ENCODE measurements at places on chromosomes 11 and 22.
A peak's percentile ranks its signal among the peaks of the same experiment; 100 is the strongest.

DNA sequence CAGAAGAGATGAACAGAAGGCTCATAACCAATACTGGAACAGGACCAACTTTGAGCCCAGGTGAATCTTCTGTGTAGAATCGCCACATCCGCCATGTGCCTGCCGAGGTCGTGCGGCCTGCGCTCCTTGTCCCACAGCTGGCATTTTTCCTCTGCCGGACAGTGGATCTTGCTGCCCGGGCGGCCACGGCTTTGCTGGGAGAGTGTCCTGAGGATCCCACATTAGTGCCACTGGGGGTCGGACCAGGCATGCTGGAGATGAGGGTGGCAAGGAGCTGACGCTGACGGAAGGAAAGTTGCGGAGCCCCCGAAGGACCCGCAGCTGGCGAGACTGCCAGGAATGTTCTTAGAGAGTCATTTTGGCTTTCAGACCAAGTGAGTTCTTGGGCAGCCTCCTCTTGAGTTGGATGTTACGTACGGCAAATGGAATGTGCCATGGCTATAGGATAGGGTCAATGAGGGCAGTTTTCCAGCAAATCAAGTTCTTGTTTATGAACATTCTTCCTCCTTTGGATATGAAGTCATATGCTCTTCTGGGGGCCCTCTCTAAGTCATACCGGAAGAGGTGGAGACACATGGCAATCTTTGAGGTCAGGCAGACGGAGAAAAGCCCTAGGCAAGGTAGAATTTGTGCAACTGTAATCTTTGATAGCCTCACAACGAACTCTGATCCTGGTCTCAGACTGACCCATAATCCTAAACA, 57.4 kb upstream of the NUP160 start:
- no peak for DNase-seq

DNA sequence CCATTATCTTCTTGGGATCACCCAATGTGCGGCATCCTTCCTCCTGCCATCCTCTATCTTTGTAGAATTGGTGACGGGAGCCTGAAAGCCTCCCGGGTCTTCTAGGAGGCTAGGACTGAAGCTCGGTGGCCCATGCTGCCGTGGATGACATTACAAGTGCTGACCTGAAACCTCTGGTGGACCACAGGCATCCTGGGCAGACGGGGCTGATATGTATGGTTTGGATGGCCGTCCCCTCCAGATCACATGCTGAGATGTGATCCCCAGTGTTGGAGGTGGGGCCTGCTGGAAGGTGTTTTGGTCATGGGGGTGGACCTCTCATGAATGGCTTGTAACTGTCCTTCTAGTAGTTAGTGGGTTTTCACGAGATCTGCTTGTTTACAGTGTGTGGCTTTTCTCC, 1525.8 kb downstream of the BRD1 start:
- no peak for DNase-seq

- no peak for DNase-seq
Observed at GRCh38 chr11:42709216-42709615, 602.6 kb upstream of the API5 start.

GRCh38 chr22:20155330-20156041, 4.6 kb upstream of the CCDC188 start:
- DNase-seq: no peak

GRCh38 chr11:113894421-113894996, 10.1 kb upstream of the HTR3B start:
- no peak for DNase-seq

DNA sequence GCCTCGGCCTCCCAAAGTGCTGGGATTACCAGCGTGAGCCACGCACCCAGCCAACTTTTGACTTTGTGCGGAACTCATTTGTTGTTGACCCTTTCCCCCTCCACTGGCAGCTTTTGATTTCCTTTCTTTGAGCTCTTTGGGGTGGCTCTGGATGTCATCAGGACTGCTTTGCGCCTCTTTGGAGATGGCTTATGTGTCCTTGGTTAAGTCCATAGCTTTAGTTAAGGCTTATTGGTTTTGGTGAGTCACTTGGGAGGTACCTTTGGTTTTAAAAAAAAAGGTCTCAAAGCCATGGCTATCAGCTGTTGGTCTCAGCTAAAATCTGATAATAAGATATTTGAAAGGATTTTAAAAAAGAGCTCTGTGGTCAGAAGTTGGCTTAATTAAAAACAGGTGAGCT, 5.1 kb upstream of the ARSA start:
- DNase-seq: no peak

DNA sequence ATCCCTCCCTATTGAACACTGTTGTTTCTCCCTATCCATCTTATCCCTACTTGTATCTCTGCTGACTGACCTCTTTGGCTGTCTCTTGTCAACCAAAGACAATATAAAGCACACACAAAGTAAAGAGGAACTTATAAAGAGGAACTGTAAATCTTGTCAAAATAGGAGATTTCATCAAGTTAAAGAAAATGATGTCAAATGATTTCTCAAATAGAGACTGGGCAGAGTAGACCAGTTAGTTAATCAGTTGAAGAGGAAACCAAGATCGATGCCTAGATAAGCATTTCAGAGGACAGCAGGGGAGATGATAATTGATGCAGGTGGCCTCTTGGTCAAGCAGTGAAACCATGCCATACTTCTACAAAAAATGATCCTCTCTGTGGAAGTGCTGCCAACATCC, 22.7 kb downstream of the KCNQ1OT1 start:
- DNase-seq: no peak

- DNase-seq: no peak
Observed at GRCh38 chr22:45317551-45318167, 7.9 kb downstream of the FAM118A start.

- DNase-seq: no peak
Observed at GRCh38 chr22:19959043-19959586, 17.5 kb upstream of the TXNRD2 start.

GRCh38 chr22:37386441-37386840, 40.8 kb downstream of the ELFN2 start:
- DNase-seq: no peak

DNA sequence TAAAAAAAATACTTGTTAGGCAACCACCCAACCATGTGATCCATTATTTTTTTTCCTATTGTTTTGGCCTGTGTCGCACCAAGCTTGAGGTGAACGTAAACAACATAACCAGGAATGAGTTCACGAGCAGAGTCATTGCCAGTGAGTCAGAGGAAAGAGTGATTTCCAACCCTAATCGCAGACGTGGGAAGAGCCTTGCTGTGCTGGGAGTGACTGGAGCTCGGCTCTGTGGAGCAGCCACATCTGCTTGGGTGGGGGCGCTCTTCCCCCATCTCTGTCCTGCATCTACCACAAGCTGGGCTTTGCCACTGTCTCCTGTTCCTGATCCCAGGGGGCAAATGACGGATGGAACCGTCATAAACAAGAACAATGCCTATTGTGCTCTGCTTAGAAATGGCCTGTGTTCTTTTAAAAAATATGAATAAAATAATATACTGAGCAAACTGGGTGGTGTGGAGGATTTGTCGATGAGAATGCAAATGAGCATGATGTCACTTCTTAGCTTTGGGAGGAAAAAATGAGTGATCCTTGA, 210.0 kb downstream of the KIRREL3 start:
- no peak for DNase-seq

DNA sequence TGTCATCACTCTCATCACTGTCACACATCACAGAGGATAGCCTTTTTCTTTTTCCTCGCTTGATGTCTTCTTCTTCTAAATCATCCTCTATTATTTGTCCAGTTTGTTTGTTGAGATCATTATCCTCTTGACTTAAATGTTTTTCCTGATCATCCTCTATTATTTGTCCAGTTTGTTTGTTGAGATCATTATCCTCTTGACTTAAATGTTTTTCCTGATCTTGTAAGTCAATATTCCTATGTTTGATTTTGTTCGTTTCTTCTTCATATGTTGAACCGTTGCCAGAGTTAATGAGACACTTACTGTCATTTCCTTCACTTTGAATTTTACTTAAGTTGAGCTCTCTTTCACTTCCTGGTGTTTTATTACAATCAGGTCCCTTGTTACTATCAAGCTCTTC, 5.6 kb downstream of the CCDC82 start:
- no peak for DNase-seq

DNA sequence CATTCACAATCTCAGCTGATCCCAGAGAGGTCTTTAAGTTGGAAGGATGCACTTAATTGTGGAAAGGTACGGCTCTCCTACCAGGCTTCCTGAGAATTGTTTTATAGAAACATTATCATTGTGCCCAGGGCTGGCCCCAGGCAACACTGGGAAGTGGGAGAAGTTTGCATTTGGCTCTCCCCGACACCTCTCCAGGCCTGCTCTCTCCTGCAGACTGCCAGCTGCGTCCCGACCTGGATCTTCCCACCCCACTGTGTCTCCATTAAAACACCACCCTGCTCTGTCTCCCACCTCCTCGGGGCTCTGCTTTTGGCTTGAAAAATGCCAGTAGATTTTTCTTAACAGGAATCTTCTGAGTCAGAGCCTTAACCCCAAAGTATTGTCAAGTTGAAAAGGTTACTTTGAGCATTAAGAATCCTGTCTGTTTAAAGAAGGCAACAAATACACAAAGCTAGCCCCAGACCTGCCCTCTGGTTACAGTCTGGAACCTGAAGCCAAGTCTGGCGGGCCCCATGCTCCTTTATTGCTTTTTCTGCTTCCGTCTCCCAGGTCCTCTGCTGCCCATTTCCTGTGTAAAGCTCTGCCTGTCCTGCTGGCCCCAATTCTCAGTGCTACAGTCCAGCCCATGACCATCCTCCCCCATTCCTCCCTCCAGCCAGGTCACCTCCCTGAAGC, 530.2 kb downstream of the SOX6 start:
- DNase-seq: no peak

- DNase-seq: no peak
Observed at GRCh38 chr22:31891366-31892079, 52.8 kb upstream of the YWHAH start.

DNA sequence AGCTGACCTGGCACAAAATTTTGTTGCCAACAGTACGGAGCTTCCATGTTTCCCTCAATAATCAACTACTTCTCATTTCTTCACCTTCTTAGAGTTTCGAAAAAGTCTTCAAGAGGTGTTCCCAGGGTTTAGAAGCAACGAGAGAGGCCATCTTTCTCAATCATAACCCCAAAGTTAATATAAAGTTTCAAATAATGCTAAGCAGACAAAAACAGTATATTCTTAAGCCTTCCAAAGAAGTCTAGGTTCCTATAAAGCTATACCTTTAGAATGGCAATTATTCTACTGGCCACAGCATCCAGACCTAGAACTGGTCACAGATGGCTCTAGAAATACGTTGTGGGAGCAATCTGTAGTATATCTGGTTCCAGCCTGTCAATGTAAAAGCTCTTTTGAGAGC, 16.9 kb downstream of the DDX6 start:
- no peak for DNase-seq

DNA sequence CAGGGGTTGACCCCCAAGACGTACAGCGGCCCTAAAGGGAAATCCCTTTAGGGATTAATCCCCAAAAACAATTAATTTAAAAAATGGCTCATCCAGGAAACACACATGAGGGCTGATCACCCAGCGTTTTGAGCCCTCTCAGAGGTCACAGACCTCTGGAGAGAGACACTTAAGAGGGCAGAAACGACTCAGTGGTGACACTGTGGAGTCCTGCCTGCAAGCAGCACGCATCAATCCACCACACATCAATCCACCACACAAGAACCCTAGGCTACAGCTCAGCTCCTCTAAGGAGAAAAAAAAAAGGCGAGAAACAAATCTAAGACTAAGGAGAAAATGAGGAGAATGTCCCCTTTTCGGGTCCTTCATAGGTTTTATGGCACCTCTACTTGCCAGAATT, 12.5 kb upstream of the SELENOH start:
- DNase-seq: no peak

- DNase-seq: no peak
Observed at GRCh38 chr11:102499151-102499550, 31.4 kb downstream of the MMP7 start.

DNA sequence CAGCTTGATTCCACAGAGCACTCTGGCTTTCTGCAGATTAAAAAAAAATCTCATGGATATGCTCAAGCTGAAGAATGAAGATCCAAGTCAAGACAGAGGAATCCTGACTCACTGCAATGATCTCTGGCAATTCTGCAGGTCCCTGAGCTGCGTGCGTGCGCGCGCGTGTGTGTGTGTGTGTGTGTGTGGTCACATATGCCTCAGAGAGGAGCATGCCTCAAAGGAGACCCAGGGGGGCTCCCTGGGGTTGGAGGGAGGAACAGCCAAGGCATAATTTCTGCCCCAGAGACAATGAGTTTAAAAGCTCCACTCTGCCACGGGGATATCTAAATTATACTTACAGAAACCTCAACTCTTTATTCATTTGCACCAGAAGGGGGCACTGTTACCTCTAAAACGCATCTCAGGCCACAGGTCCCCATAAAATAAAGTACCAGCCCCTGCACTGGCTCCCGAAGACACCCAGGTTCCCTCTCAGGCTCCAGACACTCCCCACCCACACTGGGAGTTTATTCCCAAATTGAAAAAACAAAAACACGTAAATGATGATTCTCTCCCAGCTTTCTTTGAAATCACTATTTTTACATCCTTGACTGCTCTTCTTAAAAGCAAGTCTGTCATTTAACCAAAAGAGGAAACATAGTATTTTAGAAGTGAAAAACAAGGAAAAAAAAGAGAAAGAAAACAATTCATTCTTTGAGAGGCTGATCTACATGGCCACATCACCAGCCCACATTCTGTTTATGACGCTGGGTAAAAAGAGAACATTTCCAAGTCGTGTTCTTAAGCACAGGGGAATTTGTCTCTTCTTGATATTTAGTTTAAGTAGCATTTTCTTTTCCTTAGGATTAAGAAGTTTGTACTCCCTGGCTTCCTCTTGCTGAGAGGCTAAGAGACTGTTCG, 401.0 kb downstream of the LARGE1 start:
- DNase-seq: no peak

DNA sequence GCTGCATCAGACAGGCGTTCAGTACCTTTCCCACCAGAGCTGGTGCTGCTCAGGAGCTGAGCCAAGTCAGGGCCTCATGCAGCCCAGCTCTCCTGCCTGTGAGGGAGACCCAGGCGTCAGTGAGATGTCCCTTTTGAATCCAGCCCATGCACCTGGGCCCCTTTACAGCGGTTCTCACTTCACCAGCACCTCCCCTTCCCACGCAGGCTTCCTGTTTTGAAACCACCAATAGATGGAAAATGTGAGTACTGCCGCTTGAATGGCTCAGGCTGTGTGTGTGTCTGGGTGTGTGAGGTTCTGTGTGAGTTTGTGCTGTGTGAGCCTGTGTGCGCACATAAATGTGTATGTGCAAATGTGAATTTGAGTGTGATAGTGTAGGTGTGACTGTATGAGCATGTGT, 88.4 kb downstream of the UBASH3B start:
- DNase-seq: peak; percentile 64

DNA sequence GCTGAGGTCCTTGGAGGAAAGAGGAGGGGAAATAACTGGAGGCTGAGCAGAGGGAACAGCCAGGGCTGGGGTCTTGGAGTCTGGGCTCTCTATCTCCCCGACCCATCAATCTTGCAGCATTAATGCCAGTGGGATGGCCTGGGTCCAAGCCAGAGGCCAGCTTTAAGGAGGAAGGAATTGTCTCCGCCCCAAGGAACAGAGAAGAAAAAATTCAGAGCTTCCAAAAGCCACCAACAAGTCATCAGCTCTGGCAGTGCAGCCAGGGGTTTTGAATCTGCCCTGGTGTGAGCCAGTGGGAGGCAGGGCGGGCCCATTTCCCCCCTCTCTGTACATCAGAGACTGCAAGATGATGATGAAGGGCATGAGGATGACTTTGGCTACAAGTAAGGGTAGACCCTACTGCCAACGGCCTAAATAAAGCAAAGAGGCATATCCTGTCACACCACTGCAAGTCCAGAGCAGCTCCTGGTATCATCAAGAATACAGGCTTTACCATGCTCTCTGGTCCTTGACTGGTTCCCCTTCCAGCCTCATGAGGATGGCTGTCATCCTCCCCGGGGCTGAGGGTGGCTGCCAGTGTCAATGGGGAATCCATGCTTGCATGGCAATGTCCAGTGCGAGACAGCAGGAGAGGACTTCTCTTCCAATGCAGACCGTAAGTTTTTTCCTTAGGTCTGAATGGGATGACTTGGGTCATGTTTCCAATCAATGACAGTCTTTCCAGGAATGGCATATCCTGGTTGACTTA, 34.4 kb downstream of the LRRC32 start:
- no peak for DNase-seq
